Vagina (tissue), 2 donors: ENCODE measurements at places on chromosomes 2 and 18. TPM values are rescaled to one million over a fixed set of nuclear protein-coding genes. Genes with fewer than 3 reads are reported as not detected.

DNA sequence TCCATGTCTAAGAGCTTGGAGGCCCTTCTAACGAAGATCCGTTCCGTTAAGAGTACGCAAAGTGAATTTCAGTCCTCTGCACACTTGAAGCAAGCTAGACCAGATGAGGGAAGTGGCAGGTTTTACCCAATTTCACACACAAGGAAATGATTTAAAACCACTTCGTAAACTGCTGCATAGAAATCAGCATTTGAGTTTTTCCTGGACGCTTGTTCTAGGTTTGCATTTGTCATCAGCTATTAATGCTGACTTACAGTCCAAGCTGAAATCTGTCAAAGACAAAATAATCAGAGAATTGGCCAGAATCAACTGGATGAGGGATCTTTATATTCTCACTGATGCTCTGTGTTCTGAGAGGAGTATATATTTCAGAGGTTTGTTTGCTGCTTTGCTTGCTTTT, 117.6 kb upstream of the RASGRP3 start:
- no peak for DNase-seq

GRCh38 chr2:106667478-106668070, 180.4 kb downstream of the CD8B2 start:
- DNase-seq, result no peak

DNA sequence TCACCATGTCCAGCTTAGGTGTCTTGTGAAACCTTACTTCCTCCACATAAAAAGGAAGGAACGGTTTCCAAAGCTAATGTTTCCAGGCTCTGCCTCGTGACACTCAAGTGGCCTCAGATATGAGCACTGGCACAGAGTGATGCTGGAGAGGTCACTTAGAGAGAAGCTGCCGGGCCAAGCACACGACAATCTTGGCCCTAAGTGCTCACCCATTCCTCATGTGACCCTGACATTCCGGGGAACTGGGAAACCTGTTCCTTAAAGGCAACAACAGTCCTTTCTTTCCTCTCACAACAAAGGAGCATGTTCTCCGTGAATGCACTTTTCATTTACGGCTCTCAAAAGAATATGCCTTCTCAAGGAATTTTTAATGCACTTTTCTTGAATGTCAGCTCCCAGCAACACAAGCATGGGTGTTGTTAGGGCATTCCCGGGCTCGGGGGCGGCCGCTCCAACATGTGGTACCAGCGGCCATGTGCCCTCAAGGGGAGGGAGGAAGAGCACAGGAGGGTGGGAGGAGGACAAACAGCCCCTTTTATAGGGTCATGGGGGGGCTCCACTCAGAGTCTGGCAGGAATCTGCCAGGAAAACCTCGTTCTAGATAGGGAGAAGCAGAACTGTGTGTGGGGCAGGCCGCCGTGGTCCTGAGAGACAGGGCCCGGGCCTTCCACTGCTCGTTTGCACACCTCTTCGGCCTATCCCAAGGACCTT, 118.6 kb downstream of the MBP start:
- DNase-seq, result no peak

- no peak for DNase-seq
Measured at GRCh38 chr2:206442833-206443734, at the start of gene ADAM23. TSS of gene ADAM23 (plus strand) at chr2:206443532. CDS start at chr2:206443867, 335 bp downstream.

- no peak for DNase-seq
Measured at GRCh38 chr2:48685126-48685525, 67.5 kb downstream of the GTF2A1L start.

DNA sequence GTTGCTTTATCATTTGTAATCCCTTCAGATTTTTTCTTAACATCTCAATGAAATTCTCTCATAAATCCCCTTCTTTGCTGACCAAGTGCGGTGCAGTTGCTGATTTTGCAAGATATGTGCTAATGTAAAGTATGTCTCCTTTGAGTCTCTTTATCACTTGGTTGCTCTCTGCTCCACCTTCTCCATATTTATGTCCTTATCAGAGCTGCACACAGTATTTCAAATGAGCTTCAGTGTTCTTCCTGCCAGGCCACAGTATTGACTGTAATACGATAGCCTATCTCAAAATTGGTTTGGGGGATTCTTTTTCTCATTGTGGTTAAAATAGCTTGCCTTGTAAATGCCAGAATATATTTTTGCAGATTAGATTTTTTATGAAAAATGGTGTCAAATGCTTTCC, 32.2 kb downstream of the MAIP1 start:
- DNase-seq, result no peak

DNA sequence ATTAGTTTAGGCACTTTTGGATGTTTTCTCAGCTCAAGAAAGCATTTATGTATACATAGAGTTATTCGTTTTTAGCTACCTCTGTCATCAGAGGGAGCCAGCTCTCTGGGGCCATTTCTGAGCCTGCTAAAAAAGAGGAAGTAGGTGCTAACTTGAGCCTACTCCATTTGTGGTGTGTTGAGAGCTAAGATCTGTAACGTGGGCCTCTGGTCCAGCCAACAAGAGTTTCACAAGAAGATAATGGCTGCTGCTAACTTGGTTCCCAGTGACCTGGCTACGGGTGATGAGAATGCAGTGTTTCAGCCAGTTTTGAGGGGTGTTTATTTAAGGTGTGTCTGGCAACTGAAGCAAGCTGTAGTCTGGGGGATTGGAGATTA, 182.5 kb downstream of the PRKCE start:
- DNase-seq, result no peak

DNA sequence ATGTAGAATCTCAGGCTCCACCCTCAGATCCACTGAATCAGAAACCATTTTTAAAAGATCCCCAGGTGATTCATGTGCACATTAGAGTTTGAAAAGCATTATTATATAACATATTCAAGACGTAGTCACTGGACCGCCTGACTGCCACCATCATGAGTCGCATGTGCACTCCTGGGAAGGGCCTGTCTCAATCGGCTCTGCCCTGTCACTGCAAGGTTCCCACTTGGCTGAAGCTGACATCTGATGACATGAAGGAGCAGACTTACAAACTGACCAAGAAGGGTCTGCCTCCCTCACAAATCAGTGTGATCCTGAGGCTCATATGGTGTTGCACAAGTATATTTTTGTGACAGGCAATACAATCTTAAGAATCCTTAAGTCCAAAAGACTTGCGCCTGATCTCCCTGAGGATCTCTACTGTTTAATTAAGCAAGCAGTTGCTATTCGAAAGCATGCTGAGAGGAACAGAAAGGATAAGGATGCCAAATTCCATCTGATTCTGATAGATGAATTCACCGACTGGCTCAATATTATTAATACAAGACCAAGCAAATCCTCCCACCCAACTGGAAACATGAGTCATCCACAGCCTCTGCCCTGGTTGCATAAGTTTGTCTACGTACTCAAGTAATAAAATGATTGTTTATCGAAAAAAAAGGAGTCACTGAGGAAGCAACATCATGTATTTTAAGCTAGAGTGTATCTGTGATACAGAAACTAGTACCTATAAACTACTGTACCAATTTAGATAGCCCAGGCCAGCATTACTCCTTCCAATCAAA, 26.2 kb downstream of the ATAD2B start:
- DNase-seq, result no peak

GRCh38 chr2:111634995-111635538, 248.9 kb downstream of the ANAPC1 start:
- DNase-seq, result no peak

- DNase-seq, result no peak
Measured at GRCh38 chr2:172985139-172985892, 90.3 kb upstream of the MAP3K20 start.

- DNase-seq, result no peak
Measured at GRCh38 chr2:102027036-102027980, 35.5 kb downstream of the IL1R2 start.

DNA sequence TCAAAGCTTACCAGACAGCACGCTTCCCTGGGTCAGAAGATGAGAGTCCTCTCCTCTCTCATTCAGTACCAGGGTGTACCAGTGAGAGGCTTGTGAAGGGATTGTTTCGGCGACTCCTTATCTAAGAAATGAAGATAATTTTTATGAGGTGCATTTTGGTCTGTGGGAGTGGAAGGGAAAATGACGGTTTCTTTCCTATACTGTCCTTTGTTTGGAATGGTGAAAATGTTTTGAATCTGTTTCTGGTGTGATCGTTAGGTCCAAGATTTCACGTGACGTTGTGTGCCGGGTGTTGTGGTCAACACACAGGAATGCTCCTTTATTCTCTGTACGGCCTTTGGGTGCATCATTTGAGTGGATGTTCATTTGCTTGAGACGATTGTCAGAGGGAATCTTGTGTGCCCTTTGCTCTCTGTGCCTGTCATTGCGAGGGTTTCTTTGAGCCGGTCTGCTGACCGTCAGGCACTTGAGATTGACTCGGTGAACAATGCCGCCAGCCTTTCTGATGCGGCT, 183.5 kb downstream of the AGAP1 start:
- DNase-seq, result no peak

- no peak for DNase-seq
Measured at GRCh38 chr2:156399950-156400705, 36.1 kb upstream of the GPD2 start.

DNA sequence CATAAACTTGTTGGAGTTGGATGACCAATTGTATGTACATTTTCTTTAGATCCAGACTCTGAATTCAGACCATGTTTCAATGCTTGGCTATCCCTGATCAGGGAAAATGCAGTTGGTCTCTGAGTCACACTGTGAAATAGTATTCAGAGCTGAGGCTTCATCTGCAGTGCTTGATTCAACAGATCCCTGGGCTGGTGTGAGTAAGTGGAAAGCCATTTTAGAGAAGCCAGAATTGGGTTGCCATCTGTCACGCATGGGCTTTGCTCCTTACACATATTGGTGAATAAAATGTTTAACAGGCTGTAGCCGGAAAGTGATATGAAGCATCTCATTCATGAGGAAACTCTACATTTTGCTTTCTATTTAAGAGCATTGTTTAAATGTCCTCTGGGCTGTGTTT, 50.0 kb upstream of the ACYP2 start:
- DNase-seq, result no peak

- no peak for DNase-seq
Measured at GRCh38 chr2:186554429-186554828, 35.4 kb upstream of the ITGAV start.

DNA sequence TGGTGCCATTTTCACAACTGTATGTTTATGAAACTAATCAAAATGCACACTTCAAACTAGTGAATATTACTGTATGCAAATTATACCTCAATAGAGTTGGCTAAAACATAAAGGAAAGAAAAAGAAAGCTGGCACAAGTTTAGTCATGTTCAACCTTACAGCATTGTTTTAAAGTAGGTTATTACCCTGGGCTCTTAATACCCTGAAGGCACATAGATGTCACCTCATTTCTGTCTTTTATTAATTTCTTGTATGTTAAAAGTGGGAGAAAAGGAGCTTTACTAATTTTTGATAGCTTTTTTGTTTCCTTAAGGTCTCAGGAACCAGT, 32.7 kb downstream of the TMEM131 start:
- no peak for DNase-seq

GRCh38 chr18:79558196-79558932, 121.2 kb upstream of the CTDP1 start:
- no peak for DNase-seq

DNA sequence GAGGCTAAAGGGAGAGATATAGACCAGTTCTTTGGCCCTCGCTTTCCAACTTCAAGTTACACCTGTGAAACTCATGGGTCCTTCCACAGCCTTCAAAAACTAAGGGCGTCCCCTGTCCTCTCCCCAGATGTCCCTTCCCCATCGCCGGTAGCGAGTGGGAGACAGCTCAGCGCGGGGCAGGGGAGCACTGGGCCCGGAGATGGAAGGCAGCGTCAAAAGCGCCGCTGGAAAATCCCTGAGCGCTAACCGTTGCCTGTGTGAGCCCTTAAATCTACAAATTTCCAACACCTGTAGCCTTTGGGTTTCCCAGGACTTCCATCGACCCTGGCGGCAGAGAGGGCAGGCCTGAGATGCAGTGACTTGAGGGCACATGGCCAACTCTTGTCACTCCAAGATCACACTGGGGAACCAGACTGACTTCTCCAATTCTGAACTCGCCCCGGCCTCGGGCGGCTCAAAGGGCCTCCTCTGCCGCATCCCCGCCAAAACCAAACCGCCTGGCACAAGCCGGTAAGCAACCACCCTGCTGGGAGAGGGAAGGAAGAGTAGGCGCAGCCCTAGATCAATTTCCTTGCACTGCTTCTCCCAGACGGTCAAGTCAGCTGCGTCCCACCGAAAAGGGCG, 879 bp upstream of the EPAS1 start:
- no peak for DNase-seq

DNA sequence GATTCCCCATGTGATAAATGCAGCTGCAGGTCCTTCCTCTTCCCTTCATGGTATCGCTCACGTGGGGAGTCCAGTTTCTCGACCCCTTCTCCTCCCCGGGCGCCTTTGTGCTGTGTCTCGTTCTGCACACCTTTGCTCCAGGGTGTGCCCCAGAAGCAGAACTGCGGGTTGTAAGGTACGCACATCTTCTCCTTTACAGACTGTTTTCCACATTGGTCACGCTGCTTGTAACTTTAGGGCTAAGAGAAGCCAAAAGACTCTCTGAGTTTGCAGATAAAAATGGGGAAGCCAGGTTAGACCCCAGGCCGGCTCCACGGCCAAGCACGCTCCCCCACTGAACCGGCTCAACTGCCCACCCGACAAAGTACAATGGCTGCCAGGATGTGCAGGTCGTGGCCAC, 45.9 kb upstream of the TFCP2L1 start:
- no peak for DNase-seq

DNA sequence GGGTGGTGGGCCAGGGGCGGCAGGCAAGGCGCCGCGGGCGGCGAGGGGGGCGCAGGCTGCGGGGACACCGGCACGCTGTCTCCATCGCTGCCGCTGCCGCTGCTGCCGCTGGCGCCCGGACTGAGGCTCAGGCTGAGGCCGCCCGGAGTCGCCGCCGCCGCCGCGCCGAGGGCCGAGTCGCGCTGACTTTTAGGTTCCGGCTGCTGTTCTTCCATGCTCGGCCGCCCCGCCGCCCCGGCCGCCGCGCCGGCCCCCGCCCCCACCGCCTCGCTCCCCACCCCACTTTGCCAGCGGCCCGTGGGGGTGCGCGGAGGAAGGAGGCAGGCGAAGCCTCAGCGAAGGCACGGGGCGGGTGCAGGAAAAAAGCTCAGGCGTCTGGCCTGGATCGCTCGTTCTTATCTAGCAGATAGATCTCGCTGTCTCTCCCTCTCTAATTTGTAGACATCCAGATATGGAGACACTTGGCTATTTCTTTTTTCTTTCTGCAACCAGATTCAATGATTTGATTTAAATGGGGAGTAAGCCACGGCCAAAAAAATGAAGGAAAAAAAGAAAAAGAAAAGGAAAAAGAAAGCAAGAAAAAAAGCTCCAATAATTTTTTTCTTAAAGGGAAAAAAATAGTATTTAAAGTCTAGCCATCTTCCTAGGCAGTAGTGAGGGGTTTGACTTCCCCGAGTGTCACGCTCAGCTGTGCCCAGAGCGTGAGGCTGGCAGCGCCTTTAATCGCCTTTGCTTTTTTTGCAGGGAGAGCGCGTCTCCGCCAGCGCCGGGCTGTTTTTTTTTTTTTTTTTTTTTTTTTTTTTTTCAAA, at the start of gene EN1:
Gene EN1, minus strand, starts transcription at position 696 of the 809 bp plus-strand sequence. Its CDS starts 481 bp downstream, at position 215.
- no peak for DNase-seq

GRCh38 chr2:25290811-25291495, 50.8 kb downstream of the DNMT3A start:
- no peak for DNase-seq

MGAT5 gene
- 16.7 TPM for total RNA-seq

ANKRD53 gene
- 4.9 TPM for total RNA-seq

MLPH gene
- total RNA-seq, result 34.6 TPM

FEV gene
- not detected for total RNA-seq

MOCOS gene
- 2.2 TPM for total RNA-seq

IL1A gene
- total RNA-seq, result 0.98 TPM

SCN3A gene
- 2.0 TPM for total RNA-seq

NTSR2 gene
- not detected for total RNA-seq

TNFRSF11A gene
- 3.9 TPM for total RNA-seq

ELOA2 gene
- total RNA-seq, result not detected
